Natural killer cell treated with Interleukin-12 subunit alpha and Interleukin-12 subunit beta and Interleukin-15 and Interleukin-18, amount 100 ng/mL, for 72 hours (primary cell): ENCODE measurements at places on chromosomes 6 and 20. TPM values are rescaled to one million over a fixed set of nuclear protein-coding genes. Genes with fewer than 3 reads are reported as not detected.

GRCh38 chr6:92126088-92126487 lies 1293.3 kb downstream of the EPHA7 start:
- H3K4me3 ChIP-seq: no peak overlapping the region
- no peaks in the 10 kb centered on the region for H3K4me1 ChIP-seq
- no peak for DNase-seq

GRCh38 chr6:12635813-12636212 lies 80.8 kb upstream of the PHACTR1 start:
- H3K27ac ChIP-seq: no peak overlapping the region
- no peak for DNase-seq
- peaks cover 5% of the 10 kb centered on the region for H3K4me1 ChIP-seq
- peaks cover 9% of the 10 kb centered on the region for H3K36me3 ChIP-seq

COL12A1 gene
- total RNA-seq: not detected

CENPW gene
- 50.4 TPM for total RNA-seq

DNA sequence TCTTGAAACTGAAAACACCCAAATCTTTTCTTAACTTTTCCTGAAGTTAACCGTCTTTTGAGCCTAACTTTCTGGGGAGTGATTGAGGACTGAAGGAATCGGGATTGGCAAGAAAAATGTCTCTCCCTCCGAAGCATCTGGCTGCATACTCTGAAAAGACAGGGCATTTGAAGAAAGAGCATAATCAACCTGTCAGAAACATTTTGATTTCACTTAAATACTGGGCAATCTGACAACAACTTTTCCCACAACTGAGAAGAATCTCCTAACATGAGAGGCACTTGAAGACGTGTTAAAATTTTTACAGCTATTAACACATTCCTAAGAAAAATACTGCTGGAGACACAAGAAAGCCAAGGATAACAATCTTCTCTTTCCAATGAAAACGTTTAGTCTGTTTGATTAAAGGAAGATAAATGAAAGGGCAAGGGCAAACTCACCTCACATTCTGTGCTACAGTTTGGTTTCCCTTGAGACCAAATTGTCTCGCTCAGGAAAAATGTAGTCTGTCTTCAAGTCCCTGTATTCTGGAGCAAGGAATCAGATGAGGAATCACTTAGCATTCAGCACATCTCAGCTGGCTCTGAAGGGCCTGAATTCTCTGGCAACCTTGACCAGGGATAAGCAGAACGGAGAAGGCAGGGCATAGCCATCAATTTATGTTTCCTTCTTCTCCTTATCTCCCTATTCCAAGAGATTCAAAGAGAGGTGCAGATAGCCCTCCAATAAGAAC lies 76.1 kb downstream of the TBX18 start:
- H3K27ac ChIP-seq: no peak overlapping the region
- no peak for DNase-seq
- no peak overlapping the region for H3K4me3 ChIP-seq
- H3K36me3 ChIP-seq: no peaks in the 10 kb centered on the region
- H3K27me3 ChIP-seq: no peaks in the 10 kb centered on the region

GRCh38 chr6:68760485-68760884 lies 125.4 kb downstream of the ADGRB3 start:
- H3K4me3 ChIP-seq: no peak overlapping the region
- H3K27me3 ChIP-seq: no peaks in the 10 kb centered on the region
- DNase-seq: no peak
- no peaks in the 10 kb centered on the region for H3K4me1 ChIP-seq
- H3K36me3 ChIP-seq: no peaks in the 10 kb centered on the region

DNA sequence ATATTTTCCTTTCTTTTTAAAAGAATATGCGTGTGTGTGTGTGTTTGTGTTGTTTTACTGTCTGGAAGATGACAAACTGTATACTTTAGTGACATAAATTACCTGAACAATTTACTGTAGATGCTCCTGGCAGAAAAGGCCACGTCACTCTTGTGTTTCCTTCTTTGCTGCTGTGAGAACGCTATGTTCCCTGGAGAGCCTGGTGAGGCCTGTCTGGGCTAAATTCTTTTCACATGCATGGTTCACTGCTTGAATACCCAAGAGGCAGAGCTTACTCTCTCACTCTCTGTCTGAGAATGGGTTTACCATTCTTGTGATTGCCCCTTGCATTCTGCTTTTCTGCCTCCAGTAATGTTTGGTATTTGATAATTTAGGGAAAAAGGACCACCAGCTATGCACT lies 64.3 kb downstream of the EDN1 start:
- DNase-seq: no peak
- no peaks in the 10 kb centered on the region for H3K4me1 ChIP-seq
- H3K4me3 ChIP-seq: no peak overlapping the region

DNA sequence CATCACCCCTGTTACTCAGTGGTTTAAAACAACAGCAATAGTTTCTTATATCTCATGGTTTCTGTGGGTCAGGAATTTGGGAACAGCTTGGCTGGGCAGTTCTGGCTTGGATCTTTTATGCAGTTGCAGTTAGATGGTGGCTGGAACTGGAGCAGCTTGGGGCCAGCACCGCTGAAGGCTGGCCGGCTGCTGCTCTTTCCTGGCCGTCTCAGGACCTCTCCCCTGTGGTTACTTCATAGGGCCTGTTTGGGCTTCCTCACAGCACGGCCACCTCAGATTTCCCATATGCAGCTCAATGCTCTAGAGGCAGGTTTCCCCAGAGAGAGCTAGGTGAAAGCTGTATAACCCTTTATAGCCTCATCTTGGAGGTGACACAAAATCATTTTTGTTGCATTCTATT lies 15.6 kb downstream of the PKIG start:
- peak overlapping the region; percentile 92 for H3K27ac ChIP-seq
- no peaks in the 10 kb centered on the region for H3K27me3 ChIP-seq
- H3K36me3 ChIP-seq: no peaks in the 10 kb centered on the region
- H3K4me3 ChIP-seq: peak overlapping the region; percentile 76

BNIP5 gene
- not detected for total RNA-seq

MAP1LC3A gene
- total RNA-seq: 5.3 TPM

DNA sequence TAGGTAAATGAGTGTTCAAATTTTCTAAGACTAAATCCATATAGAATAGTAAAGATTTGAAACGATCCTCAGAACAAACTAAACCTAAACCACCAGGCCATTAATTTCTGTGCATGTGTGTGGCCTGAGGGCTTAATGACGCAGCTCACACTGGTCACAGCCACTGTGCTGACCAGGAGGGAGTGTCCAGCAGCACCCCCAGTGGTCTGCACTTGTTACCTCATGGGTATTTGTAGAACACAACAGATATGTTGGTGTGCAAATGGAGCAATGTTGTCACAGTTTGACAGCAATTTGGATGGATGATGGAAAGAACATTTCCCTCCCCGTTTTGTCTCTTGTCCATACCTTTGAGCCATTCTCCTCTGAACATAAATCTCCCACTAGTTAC lies 122.4 kb upstream of the EXOC2 start:
- H3K27me3 ChIP-seq: peaks cover 19% of the 10 kb centered on the region
- no peak overlapping the region for H3K4me3 ChIP-seq
- H3K4me1 ChIP-seq: peaks cover 10% of the 10 kb centered on the region
- no peak for DNase-seq
- H3K36me3 ChIP-seq: no peaks in the 10 kb centered on the region

GRCh38 chr6:8029243-8029870 lies 34.8 kb downstream of the BLOC1S5 start:
- peaks cover 27% of the 10 kb centered on the region for H3K36me3 ChIP-seq
- H3K4me3 ChIP-seq: no peak overlapping the region
- H3K27ac ChIP-seq: no peak overlapping the region
- no peaks in the 10 kb centered on the region for H3K27me3 ChIP-seq

DNA sequence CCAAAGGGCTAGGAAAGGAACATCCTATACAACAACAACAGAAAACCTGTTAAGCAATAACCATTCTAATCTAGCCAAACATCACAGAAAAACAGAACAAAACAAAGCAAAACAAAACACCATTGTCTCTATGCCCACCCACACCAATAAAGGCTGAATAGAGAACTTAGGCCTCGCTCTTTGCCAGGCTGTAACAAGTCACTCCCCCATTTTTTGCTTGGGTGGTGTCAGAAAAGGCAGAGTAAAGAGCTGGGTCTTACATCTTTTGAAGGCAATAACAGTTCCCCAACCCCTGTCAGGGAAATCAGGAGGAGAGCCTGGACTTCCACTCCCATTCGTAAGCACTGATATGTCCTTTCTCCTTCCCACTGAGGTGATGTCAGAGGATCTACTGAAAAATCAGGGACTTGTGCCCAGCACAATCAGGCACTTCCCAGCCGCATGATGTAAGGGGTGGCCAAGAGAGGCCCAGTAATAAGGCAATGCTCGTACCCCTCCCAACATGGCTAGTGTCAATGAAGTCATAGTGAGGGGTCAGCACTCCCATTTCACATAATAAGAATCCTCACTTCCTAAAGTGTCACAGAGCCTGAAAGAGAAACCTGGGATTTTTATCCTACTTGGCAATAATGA lies 31.0 kb downstream of the THEMIS start:
- H3K27ac ChIP-seq: no peak overlapping the region
- peaks cover 10% of the 10 kb centered on the region for H3K4me1 ChIP-seq
- no peak for DNase-seq
- no peak overlapping the region for H3K4me3 ChIP-seq
